ENCODE measurements at places on chromosomes 4 and X.

- DNase-seq = no peak
Measured at GRCh38 chr4:76001700-76002099, 5.6 kb downstream of the CXCL9 start.

DNA sequence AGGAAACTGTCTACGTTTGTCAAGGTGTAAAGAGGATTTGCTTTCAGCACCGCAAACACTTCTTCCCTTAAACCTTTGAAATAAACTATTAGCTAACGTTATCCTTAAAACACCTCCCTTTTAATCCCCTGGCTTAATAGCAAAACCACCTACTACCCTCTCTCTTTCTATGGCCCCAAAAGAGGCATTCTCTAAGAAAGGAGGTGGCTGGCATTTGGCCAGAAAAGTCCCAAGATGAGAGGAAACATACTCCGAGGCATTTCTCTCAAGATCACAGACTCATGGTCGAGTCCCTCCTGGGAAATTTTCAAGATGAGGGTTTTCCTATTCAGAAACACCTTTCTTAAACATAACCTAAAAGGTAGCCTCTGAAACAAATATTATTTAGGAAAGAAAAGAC is 60.6 kb upstream of the VCX3B start:
- no peak for DNase-seq

GRCh38 chr4:105780176-105780575 is 71.6 kb downstream of the GSTCD start:
- no peak for DNase-seq

DNA sequence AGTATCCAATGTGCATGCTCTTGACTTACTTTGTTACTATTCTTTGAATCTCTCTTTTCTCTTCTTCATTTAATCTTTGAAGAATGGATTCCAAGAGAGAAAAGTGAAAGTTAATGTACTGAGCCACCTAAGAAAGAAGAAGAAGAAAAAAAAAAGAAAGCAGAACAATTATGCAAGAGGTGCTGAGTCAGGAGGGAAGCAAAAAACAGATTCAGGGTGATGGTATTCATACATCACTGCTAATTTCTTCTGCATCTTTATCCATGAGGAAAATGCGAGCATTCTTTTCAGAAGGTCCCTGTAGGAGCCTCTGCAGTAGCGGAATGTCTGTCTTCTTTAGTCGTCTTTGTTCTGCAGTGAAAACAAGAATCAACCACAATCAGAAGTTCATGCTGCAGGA is 43.9 kb downstream of the RASSF6 start:
- DNase-seq = no peak

DNA sequence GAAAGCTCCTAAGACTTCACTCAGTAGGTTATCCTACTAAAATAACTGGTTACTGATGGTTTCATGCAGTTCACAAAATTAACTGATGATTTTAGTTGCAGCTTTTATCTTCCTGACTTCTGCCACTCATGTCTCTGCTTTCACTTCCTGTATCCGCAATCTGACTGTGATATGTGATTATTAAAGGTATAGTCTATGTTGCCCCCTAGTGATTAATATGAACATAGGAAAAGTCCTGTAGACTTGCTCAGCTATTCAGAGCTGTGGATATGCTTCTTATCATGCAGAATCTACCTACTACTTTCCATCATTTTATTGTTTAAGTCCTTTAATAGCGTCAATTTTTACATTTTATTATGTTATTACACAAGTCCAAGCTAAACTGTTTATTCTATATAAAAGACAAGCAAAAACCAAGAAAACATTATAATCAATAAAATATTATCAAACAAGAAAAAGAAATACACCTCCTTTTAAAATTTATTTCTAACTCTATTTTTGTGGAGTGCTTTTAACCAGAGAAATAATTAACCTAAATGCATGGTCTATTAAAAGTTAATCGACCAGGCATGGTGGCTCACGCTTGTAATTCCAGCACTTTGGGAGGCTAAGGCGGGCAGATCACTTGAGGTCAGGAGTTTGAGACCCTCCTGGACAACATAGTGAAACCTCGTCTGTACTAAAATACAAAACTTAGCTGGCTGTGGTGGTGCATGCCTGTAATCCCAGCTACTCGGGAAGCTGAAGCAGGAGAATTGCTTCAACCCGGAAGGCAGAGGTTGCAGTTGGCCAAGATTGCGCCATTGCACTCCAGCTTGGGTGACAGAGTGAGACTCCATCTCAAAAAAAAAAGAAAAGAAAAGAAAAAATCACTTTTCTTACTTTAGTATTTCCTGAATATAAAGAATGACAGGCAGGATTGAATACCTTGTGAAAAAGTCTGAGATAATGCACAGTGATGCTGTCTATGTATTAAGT is 40.4 kb upstream of the TLR2 start:
- no peak for DNase-seq

DNA sequence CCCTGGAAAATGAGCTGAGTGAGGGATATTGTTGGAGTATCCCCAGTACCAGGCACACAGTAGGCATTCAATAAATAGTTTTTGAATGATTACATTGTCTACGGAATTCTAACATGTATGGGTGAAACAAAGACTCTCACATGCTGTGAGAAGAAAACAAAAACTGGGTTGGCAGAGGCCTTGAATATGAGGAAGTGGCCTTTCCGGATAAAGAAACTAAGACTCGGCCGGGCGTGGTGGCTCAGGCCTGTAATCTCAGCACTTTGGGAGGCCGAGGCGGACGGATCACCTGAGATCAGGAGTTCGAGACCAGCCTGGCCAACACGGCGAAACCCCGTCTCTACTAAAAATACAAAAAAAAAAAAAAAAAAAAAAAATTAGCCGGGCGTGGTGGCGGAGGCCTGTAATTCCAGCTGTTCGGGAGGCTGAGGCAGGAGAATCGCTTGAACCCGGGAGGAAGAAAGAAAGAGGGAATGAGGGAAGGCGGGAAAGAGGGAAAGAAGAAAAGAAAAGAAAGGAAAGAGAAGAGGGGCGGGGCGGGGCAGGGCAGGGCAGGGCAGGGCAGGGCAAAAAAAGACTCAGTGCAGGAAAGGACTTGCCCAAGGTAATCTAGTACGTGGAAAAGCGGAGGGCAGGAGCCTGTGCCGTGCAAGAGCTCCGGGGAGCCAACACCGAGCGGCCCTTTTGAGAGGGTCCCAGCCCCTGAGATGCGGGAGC is 689 bp upstream of the TMA16 start:
- DNase-seq = no peak

DNA sequence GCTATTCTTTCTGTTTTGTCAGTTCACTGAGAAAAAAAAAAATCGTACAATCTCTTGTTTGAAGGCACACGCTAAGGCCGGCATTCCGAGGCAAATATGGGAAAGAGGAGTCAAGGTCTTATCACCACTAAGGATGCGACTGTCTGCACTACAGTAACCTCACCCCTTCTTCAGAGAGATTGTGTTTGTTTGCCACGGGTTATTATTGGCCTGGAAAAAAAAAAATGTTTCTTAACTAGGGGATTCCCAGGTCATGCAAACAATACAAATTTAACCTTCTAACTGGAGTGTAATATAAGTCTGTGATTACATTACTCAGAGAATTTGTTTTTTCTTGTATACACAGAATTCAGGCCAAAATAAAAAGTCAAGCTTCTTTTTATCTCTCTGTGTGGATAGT is 168.3 kb downstream of the TMA16 start:
- no peak for DNase-seq

DNA sequence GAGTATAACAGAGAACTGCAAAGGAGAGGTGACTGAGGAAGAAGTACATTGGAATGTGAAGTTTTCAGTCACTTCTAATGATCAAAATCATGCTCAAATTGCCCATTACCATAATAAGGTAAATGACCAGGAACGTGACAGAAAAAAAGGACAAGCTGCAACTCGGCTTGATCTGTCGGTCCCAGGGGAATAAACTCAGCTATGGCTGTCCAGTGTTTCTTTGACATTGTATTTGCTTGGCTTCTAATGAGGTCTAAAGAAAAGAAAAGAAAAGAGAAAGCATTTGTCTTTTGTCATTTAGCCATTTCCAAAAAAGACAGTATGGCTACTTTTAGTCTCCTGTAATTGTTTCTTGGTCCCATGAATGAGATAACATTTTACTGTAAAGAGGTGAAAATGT is 25.2 kb downstream of the PHOX2B start:
- no peak for DNase-seq

DNA sequence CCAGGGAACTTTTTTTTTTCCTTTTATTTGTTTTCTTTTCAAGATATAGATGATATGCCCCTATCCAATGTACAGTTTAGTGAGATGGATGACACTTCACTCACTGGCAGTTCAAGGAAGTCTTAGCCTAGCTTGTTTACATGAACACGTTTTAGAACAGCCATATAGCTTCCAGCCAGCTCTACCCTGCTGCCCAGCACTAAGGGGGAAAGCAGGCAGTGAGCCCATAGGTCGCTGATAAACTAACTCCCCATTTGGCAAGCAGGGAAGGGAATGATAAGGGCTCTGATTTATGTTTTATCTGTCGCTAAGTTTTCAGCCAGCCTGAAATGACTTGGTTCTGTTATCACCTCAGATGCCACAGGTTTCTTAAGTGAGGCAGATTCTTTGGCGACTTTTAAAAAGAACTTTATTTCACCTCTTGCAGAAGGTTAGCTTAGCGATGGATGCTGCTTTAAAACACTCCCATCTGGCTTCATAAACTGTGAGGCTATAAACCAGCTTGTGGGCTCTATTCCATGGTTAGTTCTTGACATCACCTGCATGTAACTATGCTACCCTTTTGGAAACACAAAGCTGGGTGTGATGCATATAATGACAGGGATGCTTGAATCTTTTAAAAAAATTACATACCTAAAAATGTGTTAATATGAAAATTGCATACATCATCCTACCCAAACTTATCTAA is 348.4 kb downstream of the FBXO8 start:
- no peak for DNase-seq

DNA sequence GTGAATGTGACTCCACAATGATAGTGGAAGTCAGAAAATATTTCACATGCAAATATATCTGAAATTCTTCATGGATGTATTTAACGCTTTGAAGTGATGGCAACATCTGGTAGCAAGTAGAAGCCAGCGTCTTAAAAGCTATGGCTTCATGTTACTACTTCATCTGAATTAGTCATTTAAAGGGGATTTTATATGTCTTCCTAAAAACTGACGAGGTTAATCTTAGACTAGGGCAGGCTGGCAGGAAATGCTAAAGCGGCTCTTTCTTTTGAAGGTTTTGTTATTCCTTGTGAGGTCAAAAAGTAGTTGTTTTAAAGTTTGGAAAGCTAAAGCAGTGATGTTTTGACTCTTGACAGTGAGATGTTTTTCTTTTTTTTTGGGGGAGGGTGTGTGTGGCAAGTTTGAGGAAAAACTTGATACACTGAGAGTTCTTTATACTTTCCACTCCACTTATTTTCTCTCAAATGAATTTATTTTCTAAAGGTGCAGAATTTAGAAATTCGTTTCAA is 22.6 kb downstream of the PLS3 start:
- no peak for DNase-seq

- no peak for DNase-seq
Measured at GRCh38 chr4:123995936-123996335, 599.3 kb downstream of the SPRY1 start.

DNA sequence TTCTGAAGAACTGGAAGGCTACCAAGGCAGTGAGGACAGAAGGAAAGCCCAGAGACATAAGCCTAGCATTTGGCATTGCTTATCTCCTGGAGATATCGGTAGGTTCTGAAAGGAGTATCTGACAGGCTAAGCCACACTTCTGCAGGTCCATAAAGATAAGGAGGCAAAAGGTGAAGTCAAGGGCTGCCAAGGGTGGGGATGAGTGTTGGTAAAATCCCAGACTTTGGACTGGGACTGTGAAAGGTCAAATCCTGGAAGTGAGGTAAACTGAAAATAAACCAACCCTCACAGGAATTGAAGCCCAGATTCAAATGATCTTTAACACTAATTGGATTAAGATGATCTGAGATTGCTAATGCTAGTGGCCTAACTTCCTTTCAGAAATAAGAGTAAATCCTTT is 27.4 kb downstream of the GK start:
- no peak for DNase-seq

DNA sequence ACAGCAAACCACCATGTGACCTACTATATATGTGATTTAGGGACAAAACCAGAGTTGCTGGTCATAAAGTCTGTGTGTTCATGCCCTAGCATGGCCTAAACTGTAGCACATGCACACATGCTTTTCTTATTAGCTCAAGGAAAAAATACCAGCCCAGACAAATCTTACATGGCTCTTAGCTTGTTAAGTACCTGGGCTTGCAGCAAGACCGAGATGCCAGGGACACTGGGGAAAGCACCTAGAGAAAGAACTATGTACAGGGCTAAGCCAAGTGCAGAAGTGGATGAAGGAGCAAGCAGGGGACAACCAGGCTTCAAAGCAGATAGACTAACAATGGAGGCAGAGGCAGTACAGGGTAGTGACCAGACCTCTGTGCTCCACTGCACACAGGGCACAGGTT is 3.4 kb upstream of the GABRE start:
- DNase-seq = no peak

GRCh38 chr4:187390646-187391045 is 604.9 kb upstream of the ZFP42 start:
- no peak for DNase-seq

DNA sequence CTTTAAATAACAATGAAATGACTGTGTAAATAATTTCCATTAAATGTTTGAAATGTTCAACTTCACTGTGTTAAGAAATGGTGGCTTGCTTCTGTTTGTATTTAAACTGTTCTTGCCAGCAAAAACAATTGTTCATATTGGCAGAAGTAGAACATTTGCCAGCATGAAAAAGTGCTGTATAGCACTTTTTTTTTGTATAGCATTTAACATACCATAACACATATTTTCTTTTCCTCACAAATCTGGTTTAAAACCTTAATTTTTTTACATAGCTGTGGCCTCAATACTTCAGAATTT is 94.1 kb downstream of the COX18 start:
- no peak for DNase-seq

All from anterior cingulate cortex (tissue), 58 donors.